ENCODE measurements at places on chromosomes 2 and 18.

GRCh38 chr18:5424903-5425664 lies 118.7 kb downstream of the EPB41L3 start:
- DNase-seq, result no peak

- peak; percentile 77 for DNase-seq
Observed at GRCh38 chr2:199979832-199980628, 24.6 kb downstream of the MAIP1 start.

DNA sequence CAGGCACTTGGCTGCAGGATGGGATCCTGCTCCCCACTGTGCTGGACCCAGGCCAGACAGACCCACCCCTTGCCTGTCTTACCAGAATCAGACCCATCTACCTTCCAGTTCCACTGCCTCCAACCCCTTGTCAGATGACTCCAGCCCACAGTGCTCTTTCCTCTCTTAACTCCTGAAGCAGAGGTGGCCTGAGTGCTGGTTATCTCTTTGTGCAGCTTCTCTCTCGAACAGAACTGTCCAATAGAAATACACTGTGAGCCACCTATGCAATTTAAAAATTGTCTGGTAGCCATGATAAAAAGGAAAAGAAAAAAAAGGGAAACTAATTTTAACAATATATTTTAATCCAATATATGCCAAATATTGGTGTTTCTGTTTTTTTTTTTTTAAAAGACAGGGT lies 160.2 kb upstream of the SMAD2 start:
- DNase-seq, result no peak

DNA sequence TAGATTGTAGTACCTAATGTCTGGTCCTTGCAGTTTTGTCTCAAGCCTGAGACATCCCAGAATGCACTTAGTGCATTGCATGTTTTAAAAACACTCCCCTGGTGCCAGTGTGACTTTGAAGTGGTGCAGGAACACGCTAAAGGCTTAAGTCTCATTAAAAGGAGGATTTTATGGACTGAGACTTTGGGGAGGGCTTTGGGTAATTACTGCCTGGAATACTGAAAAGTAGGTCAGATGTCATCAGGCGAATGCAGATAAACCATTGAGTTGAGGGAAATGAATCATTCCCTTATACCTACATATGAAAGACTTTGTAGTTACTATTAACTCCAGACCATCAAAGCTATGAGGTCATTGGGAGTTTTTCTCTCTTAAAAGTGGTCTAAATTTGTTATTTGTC lies 3.0 kb upstream of the OSBPL1A start:
- DNase-seq, result no peak

GRCh38 chr2:10787176-10787968 lies 25.2 kb downstream of the PDIA6 start:
- DNase-seq, result peak; percentile 17

- no peak for DNase-seq
Observed at GRCh38 chr2:208266553-208266893, 468 bp downstream of the PIKFYVE start.

- DNase-seq, result no peak
Observed at GRCh38 chr2:231088754-231089153, 32.1 kb downstream of the PSMD1 start.

GRCh38 chr2:73285159-73285739 lies 971 bp upstream of the FBXO41 start:
- no peak for DNase-seq

DNA sequence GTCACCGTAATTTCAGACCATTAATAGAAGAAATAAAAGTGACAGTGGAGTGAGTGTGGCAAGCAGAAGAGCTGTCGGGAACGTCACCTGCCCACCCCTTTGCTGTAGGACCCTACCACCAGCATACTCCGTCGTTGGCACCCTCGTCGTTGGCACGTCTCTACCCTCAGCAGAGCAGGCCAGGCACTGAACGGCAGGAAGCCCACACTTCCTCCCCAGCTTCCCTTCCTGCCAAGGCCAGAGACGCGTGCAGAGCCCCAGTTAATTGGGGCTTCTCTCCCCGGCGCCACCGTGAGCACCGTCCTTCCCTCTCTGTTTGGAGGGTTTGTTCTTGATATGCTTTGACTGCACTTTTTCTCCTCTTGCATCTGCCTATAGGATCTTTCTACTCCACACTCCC lies 27.0 kb upstream of the NFATC1 start:
- no peak for DNase-seq

DNA sequence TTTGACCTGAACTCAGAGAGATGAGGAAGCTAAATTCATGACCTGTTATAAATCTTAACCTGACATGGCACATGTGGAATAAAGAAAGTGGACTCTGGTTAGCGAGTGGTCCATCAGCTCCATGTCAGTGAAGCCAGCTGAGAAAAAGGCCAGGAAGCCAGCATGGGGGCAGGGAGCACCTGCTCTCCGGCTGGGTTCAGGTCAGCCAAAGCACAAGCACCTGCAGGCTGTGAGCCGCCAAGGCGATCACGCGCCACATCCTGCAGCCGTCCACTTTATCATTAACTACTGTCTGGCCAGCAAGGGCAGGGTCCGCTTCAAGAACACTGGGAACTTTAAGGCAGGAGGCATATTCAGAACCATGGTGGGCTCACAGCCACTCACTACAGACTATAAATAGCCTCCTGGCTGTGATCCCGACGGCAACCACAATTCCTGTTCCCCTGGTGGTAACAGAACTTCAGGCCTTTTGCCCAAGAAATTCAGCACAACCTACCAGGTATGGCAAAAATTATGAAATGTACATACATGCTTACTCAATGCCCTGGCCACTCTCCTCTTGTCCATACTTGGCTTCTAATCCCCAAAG lies 35.5 kb downstream of the ACVR1 start:
- no peak for DNase-seq

- DNase-seq, result no peak
Observed at GRCh38 chr2:119545754-119546446, 1.7 kb downstream of the CFAP221 start.

DNA sequence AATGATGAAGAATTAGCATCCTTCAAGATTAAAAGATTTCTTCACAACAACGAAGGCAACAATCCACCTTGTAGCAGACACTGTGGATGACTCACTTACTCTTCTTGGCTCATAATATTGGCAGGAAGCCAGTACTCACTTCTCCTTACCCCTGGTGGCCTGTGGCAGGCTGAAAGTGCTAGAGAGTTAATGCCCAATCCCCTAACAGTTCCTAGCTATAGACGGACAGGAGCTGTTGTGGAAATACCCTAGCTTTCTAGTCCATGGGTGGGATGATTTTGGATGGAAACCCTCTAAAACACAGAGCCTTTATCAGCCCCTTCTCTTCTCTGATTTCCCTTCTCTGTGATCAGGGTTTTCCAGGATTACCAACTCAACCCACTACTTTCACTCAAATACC lies 128.6 kb upstream of the NYAP2 start:
- no peak for DNase-seq

- DNase-seq, result no peak
Observed at GRCh38 chr2:16900405-16901025, 234.9 kb upstream of the CYRIA start.

DNA sequence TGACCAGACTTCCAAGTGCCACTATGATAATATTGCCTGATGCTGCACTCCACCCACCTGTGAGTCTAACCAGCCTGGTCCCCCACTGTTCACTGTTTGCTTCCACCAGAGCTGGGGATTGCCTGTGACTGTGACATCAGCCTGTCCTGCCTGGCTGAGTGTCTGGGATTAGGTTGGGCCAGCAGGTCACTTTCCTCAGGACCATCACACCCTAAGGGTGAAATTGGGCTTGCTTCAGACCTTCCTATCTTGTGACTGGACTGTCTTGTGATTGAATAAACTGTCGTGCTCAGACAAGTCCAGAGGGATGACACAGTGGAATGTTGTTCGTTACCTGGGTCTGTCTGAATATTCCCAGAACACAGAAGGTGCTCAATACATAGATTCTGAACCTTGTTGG lies 87.4 kb upstream of the HK2 start:
- DNase-seq, result no peak

DNA sequence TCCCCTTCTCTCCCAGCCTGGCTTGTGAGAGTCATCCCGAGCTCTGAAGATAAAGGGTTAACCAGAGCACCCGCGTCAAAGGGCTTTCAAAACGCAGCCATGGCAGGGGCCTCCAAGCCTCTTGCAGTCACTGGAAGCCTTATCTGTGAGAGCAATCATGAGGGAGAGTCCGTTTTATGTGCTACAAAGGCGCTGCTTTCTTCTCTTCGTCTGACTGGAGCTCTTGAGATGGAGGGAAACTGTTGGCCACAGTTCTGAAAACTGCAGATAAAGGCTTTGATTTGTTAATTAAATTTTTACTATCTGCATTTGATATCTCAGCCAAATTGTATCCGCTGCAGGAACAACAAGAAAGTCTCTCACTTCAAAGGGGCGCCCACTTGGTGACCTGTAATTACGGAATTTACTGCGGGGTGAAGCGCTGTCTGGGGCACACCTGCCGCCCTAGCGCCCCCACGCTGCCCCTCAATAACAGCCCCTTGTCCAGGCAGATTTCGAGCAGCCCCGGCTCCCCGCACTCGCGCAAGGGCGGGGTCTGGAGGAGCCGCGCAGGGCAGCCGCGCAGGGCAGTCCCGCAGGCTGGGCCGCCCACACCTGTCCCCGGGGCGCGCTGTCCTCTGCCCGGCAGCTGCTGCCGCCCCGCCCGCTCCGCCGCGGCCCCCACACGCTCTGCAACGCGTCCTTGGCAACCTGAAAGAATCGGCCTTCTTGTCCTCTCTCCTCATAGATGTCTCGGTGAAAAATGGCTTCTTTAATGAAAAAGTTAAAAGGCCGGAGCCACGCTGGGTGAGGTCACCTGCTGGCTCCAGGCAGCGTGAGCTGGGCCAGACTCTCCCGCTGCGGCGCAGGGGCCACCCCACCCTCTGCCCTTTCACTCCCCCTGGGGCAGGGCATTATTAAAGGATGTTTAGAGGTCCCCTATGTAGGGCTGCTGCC lies 217.9 kb downstream of the VAPA start:
- DNase-seq, result no peak

DNA sequence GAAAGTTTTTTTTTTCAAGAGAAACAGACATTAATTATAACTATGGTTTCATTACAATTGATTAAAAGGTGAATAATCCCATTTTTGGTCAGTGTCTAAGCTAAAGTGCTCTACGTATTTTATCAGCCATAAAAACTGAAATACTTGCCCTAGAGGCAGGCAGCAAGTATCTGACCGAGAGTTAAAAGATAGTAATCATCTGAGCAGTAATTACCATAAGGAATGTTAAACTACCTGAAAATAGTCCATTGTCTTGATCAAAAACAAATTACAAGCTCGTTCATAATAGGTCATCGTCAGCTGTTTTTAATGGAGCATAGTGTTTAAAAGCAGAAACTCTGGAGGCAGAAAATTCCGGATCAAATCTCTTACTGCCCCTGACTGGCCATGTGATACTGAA lies 105.7 kb upstream of the ZEB2 start:
- DNase-seq, result no peak

DNA sequence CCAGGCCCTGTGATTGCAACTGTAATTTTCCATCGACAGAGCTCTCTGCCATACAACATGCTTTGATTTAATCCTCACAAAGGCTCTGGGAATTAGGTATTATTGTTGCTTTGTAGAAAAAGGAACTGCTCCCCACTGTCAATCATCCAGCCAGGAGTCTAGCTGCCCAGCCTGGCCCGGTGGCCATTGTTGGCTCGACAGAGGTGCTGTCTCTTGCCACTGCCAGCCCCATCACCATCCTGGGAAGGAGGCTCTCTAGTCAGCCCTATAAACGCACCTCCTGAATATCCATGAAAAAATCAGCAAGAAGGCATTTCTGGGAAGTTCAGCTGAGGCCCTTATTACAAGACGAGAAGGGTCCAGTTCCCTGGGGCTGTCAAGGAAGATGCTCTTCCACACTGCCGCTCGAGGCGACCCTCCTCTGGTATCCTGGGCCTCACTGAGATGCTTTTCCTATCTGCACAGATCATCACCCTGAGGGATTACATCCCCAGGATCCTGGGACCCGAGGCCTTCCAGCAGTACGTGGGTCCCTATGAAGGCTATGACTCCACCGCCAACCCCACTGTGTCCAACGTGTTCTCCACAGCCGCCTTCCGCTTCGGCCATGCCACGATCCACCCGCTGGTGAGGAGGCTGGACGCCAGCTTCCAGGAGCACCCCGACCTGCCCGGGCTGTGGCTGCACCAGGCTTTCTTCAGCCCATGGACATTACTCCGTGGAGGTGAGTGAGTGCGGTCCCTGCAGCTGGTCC lies 71.0 kb downstream of the TPO start:
- DNase-seq, result no peak

DNA sequence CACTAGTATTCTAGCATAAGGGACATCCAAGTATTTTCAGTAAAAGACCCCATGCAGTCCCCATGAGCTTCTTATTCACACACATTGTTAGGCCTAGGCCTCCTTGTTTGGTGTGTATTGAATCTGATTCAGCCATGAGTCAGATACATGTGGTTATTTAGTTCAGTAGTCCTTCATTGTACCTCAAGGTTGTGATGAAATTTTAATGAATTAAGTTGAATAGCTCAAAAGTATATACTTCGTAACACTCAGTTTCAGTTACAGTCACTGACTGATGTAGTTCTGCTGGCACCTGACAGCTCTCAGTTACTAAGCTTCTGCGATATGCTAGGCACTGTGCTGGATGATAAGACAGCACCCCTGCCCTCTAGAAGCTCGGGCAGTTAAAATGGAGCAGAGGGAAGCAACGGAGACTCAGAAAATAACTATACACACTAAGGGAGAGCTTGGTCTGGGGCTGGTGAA lies 86.4 kb downstream of the XRCC5 start:
- DNase-seq, result no peak

DNA sequence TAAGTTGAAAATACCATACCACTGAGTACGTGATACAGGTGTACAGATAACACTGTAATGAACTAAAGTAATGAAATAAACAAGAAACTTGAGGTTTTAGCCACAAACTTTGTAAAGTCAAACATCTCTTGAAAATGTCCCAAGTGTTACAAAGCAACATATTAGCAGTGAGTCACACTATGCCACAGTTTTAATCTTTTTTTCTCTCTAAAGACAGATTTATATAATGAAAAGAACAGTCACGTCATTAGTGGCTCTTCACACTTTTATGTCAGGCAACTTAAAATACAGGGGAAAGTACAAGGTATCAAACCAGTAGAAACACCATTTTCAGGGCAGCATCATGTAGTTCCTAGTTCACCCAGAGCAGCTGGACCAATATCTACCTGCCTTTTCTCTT lies 42.1 kb downstream of the RAPH1 start:
- no peak for DNase-seq

DNA sequence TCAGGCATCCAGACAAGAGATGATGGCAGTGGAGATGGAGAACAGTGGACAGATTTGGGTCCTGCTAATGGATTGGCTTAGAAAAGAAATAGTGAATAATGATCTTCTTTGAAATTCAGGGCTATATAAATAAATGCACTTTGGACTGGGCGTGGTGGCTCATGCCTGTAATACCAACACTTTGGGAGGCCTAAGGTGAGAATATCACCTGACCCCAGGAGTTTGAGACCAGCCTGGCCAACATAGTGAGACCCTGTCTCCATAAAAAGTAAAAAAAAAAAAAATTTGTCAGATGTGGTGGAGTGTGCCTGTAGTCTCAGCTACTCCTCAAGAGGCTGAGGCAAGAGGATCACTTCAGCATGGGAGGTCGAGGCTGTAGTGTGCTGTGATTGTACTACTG lies 102.4 kb upstream of the STON1 start:
- no peak for DNase-seq

- DNase-seq, result no peak
Observed at GRCh38 chr18:23583071-23583865, 3.0 kb downstream of the NPC1 start.

Measured in stimulated activated naive CD4-positive, alpha-beta T cell treated with Interleukin-2 at 50 U/mL for 16 hours (primary cell).